ENCODE measurements at places on chromosomes 16 and 17.

DNA sequence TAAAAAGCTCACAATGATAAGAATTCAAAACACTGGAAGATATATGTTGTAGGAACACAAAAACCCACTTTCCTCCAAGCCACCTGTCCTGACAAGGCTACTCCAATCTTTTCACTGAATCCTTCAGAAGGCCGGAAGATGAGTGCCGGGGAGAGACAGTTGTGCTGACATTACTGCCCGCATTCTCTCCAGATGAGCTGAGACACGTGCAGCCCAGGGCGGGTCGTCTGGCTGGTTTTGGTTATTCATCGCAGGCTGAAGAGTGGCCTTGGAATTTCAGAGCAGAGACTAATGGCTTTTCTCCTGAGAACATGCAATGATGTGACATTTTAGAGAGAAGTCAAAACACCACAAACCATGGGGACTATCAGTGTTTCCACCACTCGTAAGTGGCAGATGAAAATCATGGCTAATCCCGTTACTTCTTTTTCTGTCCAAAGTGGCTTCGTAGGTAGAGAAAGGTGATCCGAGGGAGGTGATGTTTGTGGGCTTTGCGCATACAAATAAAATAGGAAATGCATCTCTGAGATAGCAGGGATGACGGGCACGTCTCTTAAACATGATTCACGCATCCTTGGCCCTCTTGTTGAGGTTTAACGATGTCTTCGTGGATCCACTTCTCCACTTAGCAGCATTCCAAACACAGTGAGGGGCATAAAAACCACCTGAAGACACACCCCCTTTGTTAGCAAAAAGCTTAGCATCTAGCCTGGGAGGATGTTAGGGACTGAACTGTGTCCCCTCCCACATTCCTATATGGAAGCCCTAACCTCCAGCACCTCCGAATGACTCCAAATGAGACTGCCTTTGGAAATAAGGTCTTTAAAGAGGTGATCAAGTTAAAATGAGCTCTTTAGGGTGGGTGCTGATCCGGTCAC, 134.0 kb downstream of the IRX3 start:
- no peak for DNase-seq

GRCh38 chr17:59838052-59838916, 54.5 kb downstream of the TUBD1 start:
- DNase-seq, result no peak

DNA sequence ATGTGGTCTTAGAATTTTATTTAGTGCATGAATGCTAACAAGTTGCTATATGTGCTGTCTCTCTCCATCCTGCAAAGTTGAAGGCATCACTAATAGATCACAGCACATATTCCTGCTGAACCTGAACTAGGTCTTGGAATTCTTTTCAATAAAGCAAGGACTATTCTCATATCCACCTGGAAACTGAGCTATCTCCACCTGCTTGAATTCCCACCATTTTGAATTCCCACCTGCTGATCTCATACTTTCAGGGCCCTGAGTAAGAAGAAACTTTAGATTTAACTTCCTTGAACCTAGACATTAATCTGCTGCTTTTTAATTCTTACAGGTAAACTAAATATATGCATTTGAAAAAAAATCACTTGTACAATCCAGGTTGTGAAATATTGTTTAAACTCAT, 445.3 kb upstream of the CCL2 start:
- no peak for DNase-seq

GRCh38 chr16:4691666-4692412, 1.5 kb upstream of the NUDT16L1 start:
- peak; percentile 6 for DNase-seq

DNA sequence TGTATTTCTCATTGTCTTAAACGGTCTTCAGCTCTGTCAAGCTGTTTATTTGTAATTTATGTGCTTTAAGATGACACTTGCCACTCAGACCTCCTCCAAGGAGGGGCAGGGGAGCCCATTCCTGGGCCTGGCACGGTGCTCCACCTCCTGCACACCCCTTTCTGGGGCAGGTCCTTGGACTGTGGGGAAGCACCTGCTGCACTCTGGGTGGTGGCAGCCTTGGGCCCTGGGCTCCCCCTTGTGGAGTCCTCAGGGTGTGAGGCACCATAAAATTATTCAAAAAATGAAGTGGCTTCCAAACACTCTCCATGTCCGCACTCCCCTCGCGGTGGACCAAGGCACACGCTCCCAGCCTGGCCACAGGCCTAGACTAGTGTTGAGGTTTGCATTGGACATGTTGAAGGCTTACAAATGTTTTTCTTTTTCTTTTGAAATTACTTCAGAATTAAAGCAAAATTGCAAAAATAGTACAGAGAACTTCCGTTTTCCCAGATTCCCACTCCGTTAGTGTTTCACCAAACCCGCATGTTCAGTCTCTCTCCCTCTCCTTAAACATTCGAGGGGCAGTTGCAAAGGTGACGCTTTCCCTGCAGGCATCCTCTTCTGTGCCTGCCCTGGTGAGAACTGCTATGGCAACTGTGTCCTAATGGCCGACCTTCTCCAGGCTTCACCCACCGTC, 32.4 kb downstream of the FOXK2 start:
- DNase-seq, result peak; percentile 76

Data from NB4 (cell line).